ENCODE measurements at places on chromosomes 5 and 9.

DNA sequence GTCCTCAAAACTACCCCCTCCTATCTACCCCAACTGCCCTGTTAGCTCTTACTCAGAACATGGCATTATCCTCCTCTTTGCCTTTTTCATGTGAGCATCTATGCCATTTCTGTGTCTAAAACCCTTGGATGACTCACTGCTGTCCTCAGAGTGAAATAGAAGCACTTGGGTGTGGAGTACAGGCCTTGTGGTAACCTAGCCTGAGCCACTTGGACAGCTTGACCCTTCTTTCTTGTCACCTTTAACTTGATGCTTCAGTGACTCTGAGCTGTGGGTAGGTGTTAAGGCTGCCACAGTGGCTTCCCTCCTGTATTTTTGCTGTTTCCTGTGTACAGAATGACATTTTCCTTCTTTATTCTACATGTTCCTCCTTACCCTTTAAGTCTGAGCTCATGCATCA, 391.4 kb downstream of the SH3GL2 start:
- no peak for DNase-seq

DNA sequence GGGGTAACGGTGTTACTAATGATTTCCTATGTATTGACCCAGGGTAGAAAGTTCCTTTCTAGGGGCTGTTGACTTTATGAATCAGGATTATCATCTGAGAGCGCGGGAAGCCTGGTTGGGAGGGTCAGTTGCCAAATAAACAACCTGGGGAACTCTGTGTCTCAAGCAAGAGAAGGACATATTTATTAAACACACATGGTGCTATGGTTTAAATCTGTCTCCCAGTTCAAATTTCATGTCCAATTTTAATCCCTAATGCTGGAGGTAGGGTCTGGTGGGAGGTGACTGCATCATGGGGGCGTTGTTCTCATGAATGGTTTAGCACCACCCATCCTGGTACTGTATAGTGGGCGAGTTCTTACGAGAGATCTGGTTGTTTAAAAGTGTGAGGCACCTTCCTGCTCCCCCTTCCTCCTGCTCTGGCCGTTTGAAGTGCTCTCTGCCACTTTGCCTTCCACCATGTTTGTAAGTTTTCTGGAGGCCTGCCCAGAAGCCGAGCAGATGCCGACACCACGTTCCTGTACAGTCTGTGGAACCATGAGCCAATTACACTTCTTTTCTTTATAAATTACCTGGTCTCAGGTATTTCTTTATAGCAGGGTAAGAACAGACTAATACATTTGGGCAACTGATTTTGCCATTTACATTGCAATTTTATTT, 19.7 kb upstream of the GAS1 start:
- no peak for DNase-seq

DNA sequence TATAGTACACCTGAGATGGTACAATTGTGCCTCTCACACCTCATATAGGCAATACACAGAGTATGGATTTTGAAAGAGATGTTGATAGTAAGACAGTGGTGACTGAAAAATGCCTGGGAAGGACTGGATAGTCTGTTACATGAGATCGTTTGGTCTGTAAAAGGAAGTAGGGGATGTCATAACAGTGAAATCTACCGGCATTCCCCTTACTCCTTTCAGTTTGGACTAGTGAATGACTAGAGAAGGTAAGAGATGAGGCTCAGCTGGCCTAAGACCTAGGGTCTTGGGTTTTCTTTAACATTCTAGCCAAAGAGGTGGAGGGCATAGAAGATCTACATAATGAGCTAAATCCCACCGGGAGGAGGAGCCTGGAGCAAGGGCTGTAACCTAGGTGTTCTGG, 8.1 kb downstream of the TAL2 start:
- DNase-seq, result no peak

DNA sequence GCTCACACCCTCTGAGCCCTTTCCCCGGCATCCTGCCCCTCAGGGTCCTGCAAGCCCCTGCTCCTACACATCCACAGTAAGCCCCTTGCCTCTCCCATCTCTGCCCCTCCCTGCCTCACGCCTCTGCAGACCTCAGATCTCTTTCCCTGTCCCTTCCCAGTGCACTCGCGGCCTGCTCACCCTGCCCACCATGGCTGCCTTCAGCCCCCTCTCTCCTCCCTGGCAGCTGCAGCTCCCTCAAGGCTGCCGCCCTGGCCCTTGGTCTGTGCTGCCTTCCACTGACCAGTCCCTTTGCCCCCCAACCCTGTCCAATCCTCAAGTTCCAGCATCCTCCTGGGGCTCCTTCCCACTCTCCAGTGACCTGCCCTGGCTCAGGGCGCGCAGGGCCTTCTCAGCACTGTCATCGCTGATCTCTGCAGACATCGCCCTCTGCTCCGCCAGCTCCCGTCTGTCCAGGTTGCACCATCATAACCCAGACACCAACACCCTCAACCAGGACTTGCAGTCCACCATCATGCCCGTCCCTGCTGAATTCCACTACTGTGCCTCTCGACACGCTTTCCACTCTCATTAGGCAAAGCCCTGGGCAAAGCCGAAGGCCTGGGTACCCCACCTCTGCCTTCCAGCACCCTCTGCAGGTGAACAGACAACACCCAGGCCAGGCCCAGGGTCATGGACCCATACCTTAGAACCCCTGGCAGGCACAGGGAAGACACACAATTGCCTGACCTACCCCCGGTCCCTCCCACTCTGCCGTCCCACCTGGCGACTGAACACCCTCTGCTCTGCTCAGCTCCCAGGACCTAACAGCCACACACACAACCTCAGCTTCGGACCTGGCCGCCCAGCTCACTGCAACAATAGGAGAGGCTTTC, 97.8 kb upstream of the RUFY1 start:
- no peak for DNase-seq

- DNase-seq, result no peak
Measured at GRCh38 chr5:74239261-74239660, 401.3 kb downstream of the ENC1 start.

- DNase-seq, result no peak
Measured at GRCh38 chr5:43486353-43486752, 2.7 kb upstream of the TMEM267 start.

DNA sequence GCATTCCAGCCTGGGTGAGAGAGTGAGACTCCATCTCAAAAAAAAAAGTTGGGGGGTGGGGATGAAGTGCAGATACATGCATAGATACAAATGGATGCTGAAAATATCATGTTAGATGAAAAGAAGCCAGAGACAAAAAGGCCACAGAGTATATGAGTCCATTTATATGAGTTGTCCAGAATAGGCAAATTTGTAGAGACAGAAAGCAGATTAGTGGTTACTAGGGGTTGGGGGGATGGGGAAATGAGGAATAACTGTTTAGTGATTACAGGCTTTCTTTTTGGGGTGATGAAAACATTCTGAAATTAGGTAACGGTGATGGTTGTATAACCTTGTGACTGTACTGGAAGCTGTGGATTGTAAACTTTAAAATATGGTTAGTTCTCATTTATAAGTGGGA, 13.8 kb upstream of the LHFPL2 start:
- DNase-seq, result no peak

DNA sequence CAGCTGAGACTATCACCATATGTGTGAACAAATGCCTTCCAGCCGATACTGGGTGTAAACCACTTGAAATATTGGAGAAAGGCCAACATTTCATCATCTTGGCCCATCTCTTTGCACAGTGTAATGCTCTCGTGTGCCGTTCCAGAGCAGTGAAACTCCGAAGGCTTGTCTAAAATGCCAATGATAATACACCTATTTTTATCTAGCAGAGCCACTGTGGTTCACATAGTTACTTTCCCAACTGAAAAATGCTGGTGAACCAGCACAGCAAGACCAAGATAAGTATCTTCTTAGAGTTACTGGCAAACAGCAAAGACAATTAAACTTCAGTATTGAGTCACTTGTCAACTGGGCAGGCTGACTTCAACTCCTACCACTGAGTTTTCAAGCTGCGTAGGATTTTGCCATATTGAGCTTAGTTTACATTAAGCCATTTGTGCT, 379.9 kb upstream of the ACTBL2 start:
- DNase-seq, result no peak

GRCh38 chr9:116238225-116238624, 84.6 kb downstream of the PAPPA start:
- no peak for DNase-seq

DNA sequence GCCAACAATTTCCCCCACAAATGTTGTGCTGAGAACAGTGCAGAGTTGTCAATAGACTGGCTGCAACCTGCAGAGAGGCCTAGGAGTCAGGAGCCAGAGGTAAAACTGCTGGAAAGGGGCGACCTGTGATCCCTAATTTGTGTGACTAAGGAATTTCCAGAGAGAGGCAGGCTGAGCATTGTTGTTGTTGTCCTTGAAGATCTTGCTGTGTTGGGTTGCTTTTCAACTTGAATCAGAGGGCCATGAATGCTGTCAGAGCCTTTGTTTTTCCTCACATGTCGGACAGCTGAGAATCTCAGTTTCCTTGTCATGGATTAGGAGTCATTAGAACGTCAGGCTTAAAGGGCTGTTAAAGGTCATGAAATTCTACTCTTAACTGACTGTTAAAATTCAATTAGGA, 134.6 kb upstream of the ASTN2 start:
- DNase-seq, result no peak

- no peak for DNase-seq
Measured at GRCh38 chr9:129751841-129752801, 721 bp downstream of the PTGES start.

DNA sequence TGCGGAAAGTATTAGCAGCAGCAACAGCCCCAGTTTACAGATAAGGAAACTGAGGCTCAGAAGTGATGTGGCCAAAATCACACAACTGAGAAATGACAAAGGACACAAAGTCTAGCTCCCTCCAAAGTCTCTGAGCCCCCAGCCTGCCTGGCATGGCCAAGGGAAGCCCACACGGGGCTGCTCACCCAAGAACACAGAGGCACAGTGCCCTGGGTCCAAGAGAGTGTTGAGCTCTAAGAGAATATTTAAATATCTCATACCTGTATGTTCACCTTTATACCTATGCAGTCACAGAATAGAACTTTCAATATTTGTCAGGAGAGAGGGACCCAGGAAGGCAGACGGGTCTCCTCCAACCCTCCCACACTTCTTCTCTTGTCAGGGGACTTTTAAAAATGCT, 16.6 kb downstream of the VAV2 start:
- DNase-seq, result no peak

- DNase-seq, result no peak
Measured at GRCh38 chr9:126965541-126966428, 51.2 kb downstream of the RALGPS1 start.

DNA sequence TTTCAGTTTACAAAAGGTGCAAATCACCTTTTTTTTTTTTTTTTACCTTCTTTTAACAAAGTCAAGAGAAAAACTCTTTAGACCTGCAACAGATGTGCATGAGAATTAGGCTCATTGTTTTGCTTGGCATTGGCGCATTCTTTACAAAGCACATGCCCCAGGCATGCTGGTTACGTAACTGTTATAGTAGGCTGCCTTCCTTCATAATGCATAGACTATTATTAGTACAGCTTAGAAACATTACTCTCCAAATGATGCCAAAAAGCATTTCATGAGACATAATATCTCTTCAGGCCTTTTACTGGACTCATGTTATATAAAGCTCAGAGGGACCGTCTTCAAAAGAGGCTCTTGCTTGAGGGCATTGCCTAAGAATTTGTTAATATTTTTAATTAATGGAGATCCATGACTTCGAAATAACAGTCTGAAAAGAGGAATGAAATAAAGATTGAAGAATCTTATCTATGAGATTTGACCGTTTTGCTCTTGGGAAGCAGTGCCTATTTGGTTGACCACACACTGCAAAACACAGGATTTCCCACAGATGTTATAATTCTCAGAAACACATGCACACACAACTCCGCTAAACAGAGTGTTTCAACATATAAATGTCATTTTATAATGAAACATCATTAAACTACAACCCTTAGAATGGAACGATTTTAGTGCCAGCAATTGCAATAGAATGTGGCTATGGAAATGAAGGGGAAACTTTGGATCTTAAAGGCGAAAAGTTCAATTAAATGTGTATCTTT, 478.7 kb downstream of the PRR16 start:
- DNase-seq, result no peak

- DNase-seq, result no peak
Measured at GRCh38 chr5:1563617-1564181, 39.9 kb upstream of the LPCAT1 start.

DNA sequence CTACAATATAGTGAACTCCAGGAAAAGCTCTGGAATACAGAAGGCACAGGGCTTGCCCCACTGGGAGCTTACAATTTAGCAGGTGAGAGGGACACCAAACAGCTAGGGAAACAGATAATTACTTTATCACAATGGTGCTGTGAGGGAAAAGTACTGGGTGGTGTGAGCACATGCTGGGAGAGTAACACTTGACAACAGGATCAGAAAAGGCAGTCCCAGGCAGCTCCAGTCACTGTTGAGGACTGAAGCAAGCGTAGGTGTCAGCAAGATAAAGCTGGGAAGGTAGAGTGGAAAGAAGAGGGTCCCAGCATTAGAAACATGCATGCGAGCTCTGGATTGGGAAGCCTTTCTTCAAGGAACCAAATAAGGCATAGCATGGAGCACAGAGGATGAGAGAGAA, 296.0 kb downstream of the ATPSCKMT start:
- DNase-seq, result no peak

- DNase-seq, result no peak
Measured at GRCh38 chr9:38211002-38211401, 142.0 kb upstream of the SHB start.

GRCh38 chr9:17905781-17906175, 326.9 kb downstream of the SH3GL2 start:
- no peak for DNase-seq
